Mesothelial cell of epicardium (in vitro differentiated cells): ENCODE measurements at places on chromosomes 3 and 15. TPM values are rescaled to one million over a fixed set of nuclear protein-coding genes. Genes with fewer than 3 reads are reported as not detected.

GRCh38 chr15:57481038-57481705 lies 104.9 kb downstream of the CGNL1 start:
- H3K36me3 ChIP-seq: peaks cover 30% of the 10 kb centered on the region
- no peak overlapping the region for H3K4me3 ChIP-seq
- H3K4me1 ChIP-seq: peaks cover 9% of the 10 kb centered on the region
- H3K27ac ChIP-seq: no peak overlapping the region
- H3K27me3 ChIP-seq: no peaks in the 10 kb centered on the region

- H3K27me3 ChIP-seq: no peaks in the 10 kb centered on the region
- H3K36me3 ChIP-seq: no peaks in the 10 kb centered on the region
Observed at GRCh38 chr15:33985287-33985686, 17.0 kb downstream of the CHRM5 start.

CNTN6 gene
- total RNA-seq: 15.4 to 17.2 TPM (median 17.1 TPM) in 3 replicates

GRCh38 chr3:107699682-107700081 lies 176.9 kb downstream of the BBX start:
- H3K27ac ChIP-seq: no peak overlapping the region
- H3K27me3 ChIP-seq: no peaks in the 10 kb centered on the region
- H3K36me3 ChIP-seq: peaks cover 12% of the 10 kb centered on the region

CYP8B1 gene
- total RNA-seq: not detected in 3 replicates

DNA sequence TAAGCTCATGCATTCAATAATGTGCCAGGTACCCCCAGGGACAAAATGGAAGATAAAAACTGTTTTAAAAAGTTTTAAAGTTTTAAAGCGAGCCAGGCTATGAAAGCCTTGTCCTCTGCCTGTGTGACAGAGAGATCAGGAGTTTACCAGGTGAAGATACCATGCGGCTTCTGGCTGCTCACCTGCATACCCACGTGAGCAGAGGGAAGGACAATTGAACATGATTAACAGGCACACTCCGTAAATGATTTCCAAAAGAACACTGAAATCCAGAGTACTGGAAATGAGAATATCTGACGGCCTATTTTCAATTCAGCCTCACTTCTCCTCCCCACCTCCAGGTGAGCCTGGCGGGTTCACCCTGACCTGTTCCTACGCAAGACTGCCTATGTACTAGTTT lies 42.1 kb downstream of the CCDC191 start:
- DNase-seq: no peak
- no peaks in the 10 kb centered on the region for H3K27me3 ChIP-seq
- H3K27ac ChIP-seq: no peak overlapping the region
- H3K4me3 ChIP-seq: no peak overlapping the region

DNA sequence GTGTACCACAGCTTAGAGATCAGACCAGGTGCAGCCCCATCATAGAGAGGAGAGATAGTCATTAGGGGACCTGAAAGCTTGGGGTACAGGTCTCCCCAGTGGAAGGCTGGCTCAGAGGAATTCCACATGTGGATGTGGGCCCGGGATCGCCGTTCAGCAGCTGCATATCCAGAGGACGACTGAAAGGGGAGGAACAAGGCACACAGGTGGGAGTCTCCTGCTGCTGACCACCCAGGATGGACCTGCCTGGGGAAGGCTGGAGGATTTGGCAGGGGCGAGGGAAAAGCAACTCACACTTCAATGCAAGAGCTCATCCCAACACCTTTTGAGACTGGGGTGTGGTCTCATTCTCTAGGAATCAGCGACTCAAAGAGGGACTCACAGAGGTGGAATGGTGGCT lies 25.0 kb upstream of the MRPS22 start:
- peaks cover 68% of the 10 kb centered on the region for H3K27me3 ChIP-seq
- no peaks in the 10 kb centered on the region for H3K36me3 ChIP-seq
- DNase-seq: no peak
- peaks cover 12% of the 10 kb centered on the region for H3K4me1 ChIP-seq
- H3K4me3 ChIP-seq: no peak overlapping the region

ROBO1 gene
- total RNA-seq: 124 to 143 TPM (median 130 TPM) in 3 replicates

GRCh38 chr3:8619548-8619947 lies 25.1 kb downstream of the SSUH2 start:
- H3K27ac ChIP-seq: no peak overlapping the region
- peaks cover 2% of the 10 kb centered on the region for H3K36me3 ChIP-seq
- no peaks in the 10 kb centered on the region for H3K27me3 ChIP-seq
- DNase-seq: no peak
- no peak overlapping the region for H3K4me3 ChIP-seq

GRCh38 chr3:126354776-126355175 lies 2.4 kb downstream of the KLF15 start:
- peaks cover 27% of the 10 kb centered on the region for H3K27me3 ChIP-seq
- H3K27ac ChIP-seq: no peak overlapping the region
- H3K36me3 ChIP-seq: no peaks in the 10 kb centered on the region
- no peak overlapping the region for H3K4me3 ChIP-seq

DNA sequence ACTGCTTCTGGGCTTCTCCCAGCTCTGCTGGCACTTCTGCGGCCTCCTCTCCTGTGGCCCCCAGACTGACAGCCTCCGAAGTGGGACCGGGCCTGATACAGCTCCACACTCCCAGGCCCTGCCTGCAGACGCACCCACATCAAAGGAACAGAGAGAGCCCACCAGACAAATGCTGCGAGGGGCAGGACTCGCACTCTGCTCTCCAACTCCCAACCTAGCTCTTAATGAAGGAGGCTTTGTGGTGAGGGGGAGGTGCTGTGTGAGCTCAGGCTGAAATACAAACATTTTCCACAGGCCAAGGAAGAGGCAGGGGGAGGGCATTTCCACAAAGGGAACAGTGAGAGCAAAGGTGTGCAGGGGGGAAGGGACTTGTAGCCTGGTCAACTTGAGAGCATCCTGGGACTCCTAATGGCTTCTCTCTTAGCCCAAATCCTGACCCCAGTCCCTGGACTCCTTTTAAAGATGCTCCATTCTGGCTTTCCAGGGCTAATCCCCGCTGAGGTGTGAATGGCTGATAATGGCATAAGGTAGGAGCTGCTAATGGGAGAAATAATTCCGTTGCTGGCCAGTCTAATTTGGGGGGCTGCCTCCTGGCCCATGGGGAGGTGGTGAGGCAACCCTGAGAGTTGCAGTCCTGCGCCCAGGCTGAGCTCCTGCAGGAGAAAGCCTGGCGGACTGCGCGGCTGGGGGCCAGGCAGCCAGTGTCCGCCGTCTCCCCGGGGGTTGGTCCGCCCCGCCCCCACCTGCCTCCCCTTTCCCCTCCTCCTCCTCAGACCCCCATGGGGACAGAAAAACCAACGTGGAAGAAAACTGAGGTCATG lies 9.6 kb downstream of the LINGO1 start:
- peak overlapping the region; percentile 74 for H3K27ac ChIP-seq
- H3K4me1 ChIP-seq: peaks cover 36% of the 10 kb centered on the region
- DNase-seq: no peak

DNA sequence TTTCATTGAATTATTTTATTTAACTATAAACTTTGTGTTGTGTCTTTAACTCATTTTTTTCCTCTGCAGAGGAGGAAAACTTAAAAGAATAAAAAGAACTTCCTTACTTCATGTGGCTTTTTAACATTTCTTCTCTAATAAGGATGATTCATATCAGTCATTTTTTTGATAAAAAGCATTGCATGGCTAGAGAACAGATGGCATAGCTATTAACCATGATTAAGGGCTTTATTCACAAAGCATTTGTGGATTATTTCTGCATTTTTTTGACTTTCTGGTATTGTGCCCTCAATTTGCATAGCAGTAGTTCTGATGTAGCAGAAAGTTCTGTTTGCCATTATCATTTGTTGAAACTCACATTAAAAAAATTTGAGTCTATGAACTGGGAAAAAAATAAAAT lies 540.8 kb downstream of the SI start:
- H3K27ac ChIP-seq: no peak overlapping the region
- no peak overlapping the region for H3K4me3 ChIP-seq
- no peak for DNase-seq
- no peaks in the 10 kb centered on the region for H3K36me3 ChIP-seq

SLC24A5 gene
- total RNA-seq: 0.16 TPM in 1 of 3 replicates, not detected in the others

DNA sequence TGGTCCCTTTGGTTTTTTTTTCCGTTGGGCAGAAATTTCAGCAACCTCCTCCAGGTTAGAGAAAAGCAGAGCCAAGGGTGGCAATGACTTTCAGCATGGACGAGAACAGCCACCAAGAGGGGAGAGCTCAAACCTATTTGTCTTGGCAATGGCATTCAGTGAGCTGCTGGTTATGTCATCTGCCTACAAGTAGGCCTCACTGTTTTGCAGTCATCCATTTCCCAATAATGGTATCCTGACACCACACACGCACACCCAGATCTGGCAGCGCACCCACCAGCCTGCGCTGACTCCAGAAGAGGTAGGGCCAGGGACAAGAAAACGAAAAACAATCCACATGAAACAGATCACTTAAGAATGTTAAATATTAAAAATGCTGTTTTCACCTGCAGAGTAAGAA lies 92.3 kb downstream of the MAGI1 start:
- H3K27ac ChIP-seq: peak overlapping the region; percentile 72
- peaks cover 34% of the 10 kb centered on the region for H3K4me1 ChIP-seq
- H3K4me3 ChIP-seq: no peak overlapping the region
- H3K36me3 ChIP-seq: no peaks in the 10 kb centered on the region
- DNase-seq: no peak

ARGFX gene
- not detected in 3 replicates for total RNA-seq

DNA sequence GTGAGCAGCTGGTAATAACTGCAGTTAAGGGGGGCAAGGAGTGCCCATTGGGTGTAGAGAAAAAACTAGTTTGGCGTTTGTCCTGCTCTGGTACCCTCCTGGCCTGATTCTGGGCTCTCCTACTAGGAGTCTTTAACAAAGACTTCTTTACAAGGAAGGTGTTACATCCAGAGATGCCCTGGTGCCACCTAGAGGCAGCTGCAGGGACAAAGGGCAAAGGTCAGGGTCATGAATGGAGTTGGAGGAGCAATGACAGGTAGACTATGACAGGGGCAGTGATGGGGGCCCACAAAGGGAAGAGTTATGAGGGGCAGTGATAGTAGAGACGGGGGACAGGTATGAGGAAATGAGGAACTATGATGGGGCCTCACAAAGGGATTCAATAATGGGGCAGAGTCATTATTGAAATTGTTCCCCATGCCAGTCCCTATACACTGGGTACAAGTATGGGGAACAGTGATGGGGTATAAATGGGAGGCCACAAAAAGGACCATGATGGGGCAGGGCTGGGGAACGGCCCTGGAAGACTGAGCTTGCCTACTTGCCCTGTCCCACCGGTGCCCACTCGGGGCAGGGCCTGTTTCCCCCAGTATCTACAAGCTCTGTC lies 7.9 kb downstream of the CCDC71 start:
- DNase-seq: no peak
- H3K27me3 ChIP-seq: no peaks in the 10 kb centered on the region

WDR93 gene
- 0.34 to 0.54 TPM (median 0.40 TPM) in 3 replicates for total RNA-seq

GRIP2 gene
- total RNA-seq: 1.0 to 1.1 TPM (median 1.0 TPM) in 3 replicates

GRCh38 chr15:26620528-26621458 lies 152.1 kb downstream of the GABRB3 start:
- DNase-seq: no peak
- no peaks in the 10 kb centered on the region for H3K4me1 ChIP-seq
- H3K27ac ChIP-seq: no peak overlapping the region

- no peak for DNase-seq
- H3K27ac ChIP-seq: no peak overlapping the region
- H3K27me3 ChIP-seq: peaks cover 14% of the 10 kb centered on the region
- H3K4me1 ChIP-seq: no peaks in the 10 kb centered on the region
Observed at GRCh38 chr3:36394176-36394575, 13.9 kb downstream of the STAC start.

DNA sequence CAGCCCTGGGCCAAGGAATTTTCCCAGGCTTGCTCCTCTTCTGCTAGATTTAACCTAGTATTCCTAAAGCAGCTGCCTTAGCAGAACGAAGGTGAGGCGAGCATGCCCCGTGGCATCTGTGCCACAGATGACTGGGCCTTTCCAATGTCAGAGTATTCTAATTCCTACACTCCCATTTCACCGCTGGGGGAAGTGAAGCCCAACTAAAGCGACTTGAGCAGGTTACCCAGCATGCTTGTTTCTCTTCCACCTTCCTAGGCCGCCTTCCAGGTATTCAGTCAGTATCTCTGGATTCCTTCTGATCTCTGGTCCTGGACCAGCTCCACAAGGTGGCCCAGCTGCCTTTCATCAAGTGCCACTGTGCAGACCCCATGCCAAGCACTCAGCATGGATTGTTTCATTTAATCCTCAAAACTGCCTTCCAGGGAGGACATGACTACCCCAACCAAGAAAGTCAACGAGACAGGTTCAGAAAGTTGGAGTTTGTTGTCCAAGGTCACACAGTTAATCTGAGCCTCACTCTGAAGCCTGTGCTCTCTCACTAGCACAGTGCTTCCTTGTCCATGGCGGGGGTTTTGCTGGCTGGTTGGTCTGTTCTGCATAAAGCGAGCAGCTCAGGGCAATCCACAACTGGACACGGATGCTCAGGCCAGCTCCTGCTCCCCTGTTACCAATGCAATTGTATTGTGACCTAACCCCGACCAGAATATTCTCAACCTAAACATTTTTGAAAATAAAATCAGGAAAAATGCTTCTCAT lies 15.1 kb downstream of the MYO5C start:
- no peaks in the 10 kb centered on the region for H3K4me1 ChIP-seq
- no peak overlapping the region for H3K4me3 ChIP-seq
- DNase-seq: no peak

GRCh38 chr3:42979044-42979972 lies at the start of gene GASK1A:
Gene GASK1A (plus strand): TSS chr3:42979311. CDS start chr3:42979643, 332 bp downstream.
- peaks cover 2% of the 10 kb centered on the region for H3K4me1 ChIP-seq
- H3K4me3 ChIP-seq: peak within 1 kb of the TSS; percentile 68
- H3K27me3 ChIP-seq: peaks cover 81% of the 10 kb centered on the region
- H3K27ac ChIP-seq: no peak within 1 kb of the TSS
- DNase-seq: peak; percentile 54
- H3K36me3 ChIP-seq: peaks cover 3% of the 10 kb centered on the region

- H3K27ac ChIP-seq: no peak overlapping the region
- no peak for DNase-seq
- no peaks in the 10 kb centered on the region for H3K4me1 ChIP-seq
Observed at GRCh38 chr3:142588703-142589102, 7.5 kb upstream of the PLS1 start.

DNA sequence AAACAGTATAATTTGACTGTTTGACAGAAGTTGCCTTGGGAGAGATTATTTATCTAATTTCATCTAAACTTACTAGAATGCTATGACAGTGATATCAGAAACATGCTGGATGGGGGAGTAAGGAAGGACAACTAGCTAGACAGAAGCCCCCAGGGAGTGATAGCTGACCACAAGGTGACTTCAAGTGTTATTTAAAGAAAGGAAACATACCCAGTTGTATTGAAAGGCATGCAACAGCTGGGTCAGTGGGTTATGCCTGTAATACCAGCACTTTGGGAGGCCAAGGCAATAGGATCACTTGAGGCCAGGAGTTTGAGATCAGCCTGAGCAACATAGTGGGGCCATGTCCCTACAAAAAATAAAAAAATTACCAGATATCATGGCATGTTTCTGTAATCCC lies 69.6 kb downstream of the SLC49A4 start:
- H3K27ac ChIP-seq: peak overlapping the region; percentile 17
- H3K4me1 ChIP-seq: peaks cover 7% of the 10 kb centered on the region
- DNase-seq: no peak
- no peak overlapping the region for H3K4me3 ChIP-seq
- H3K27me3 ChIP-seq: no peaks in the 10 kb centered on the region

CPNE9 gene
- total RNA-seq: 0.42 TPM in 1 of 3 replicates, not detected in the others
